ENCODE measurements at places on chromosomes 13 and 19. TPM values are rescaled to one million over a fixed set of nuclear protein-coding genes. Genes with fewer than 3 reads are reported as not detected.

SRRM5 gene
- total RNA-seq = 0.72 TPM

OR7A17 gene
- total RNA-seq = not detected

KLK6 gene
- total RNA-seq = not detected

LGI4 gene
- total RNA-seq = 0.44 TPM

- no peak overlapping the region for H3K27ac ChIP-seq
- DNase-seq = no peak
- no peak overlapping the region for H3K4me3 ChIP-seq
Observed at GRCh38 chr13:33464345-33464744, 178.8 kb upstream of the STARD13 start.

GRCh38 chr13:75299913-75300862, 181.8 kb downstream of the TBC1D4 start:
- no peaks in the 10 kb centered on the region for H3K27me3 ChIP-seq
- H3K36me3 ChIP-seq = peaks cover 34% of the 10 kb centered on the region
- peaks cover 12% of the 10 kb centered on the region for H3K4me1 ChIP-seq

GRCh38 chr13:51970349-51970748, 40.9 kb downstream of the ATP7B start:
- H3K27me3 ChIP-seq = peaks cover 2% of the 10 kb centered on the region
- H3K4me3 ChIP-seq = peak overlapping the region; percentile 28
- DNase-seq = no peak
- no peaks in the 10 kb centered on the region for H3K36me3 ChIP-seq
- no peak overlapping the region for H3K27ac ChIP-seq

DNA sequence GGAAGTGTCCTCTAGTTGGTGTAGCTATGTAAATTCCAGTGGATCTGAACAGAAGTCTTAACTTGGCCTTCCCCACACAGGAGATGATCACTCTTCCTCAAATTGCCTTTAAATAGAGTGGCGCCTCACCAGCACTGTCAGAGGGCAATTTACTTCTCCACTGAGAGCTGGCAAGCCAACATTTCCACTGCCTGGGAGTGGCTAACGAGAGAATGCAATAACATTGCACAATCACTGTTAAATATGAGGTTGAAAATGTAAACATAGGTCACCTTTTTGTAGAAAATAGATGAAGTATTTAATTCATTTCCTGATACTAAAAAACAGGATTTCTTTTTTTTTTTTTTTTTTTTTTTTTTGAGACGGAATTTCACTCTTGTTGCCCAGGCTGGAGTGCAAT, 55.4 kb upstream of the UBL3 start:
- no peak overlapping the region for H3K4me3 ChIP-seq
- H3K4me1 ChIP-seq = peaks cover 12% of the 10 kb centered on the region
- peaks cover 3% of the 10 kb centered on the region for H3K36me3 ChIP-seq
- peaks cover under 1% of the 10 kb centered on the region for H3K27me3 ChIP-seq
- no peak for DNase-seq

DNA sequence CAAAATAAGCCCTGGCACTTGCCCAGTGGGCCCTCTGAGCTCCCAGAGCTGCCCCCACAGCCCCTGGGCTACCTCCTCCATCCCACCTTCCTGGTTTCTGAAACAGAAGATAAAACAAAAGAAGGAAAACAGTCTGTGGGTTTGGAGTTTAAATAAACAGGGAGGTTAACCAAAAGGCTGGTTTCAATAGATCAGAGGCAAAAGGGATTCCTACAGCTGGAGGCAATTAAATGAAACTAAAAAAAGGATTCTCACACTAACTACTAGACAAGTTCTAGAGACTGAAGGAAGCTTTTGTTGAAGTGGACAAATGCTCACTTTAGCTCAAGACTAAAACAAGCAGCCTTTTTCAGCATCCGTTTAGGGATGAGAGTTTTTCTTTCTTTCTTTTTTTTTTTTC, 569.8 kb downstream of the FGF9 start:
- H3K4me1 ChIP-seq = peaks cover 3% of the 10 kb centered on the region
- H3K4me3 ChIP-seq = no peak overlapping the region
- no peaks in the 10 kb centered on the region for H3K27me3 ChIP-seq
- no peaks in the 10 kb centered on the region for H3K36me3 ChIP-seq
- H3K27ac ChIP-seq = no peak overlapping the region

DNA sequence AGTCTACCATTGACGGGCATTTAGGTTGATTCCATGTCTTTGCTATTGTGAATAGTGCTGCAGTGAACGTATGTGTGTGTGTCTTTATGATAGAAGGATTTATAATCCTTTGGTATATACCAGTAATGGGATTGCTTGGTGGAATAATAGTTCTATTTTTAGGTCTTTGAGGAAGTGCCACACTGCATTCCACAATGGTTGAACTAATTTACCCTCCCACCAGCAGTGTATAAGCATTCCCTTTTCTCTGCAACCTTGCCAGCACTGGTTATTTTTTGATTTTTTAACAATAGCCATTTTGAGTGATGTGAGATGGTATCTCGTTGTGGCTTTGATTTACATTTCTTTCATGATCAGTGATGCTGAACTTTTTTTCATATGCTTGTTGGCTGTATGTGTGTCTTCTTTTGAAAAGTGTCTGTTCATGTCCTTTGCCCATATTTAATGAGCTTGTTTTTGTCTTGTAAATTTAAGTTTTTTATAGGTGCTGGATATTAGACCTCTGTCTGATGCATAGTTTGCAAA, 37.5 kb downstream of the RFC3 start:
- no peak overlapping the region for H3K27ac ChIP-seq
- no peaks in the 10 kb centered on the region for H3K4me1 ChIP-seq
- H3K4me3 ChIP-seq = no peak overlapping the region
- H3K36me3 ChIP-seq = peaks cover 18% of the 10 kb centered on the region
- DNase-seq = no peak

DNA sequence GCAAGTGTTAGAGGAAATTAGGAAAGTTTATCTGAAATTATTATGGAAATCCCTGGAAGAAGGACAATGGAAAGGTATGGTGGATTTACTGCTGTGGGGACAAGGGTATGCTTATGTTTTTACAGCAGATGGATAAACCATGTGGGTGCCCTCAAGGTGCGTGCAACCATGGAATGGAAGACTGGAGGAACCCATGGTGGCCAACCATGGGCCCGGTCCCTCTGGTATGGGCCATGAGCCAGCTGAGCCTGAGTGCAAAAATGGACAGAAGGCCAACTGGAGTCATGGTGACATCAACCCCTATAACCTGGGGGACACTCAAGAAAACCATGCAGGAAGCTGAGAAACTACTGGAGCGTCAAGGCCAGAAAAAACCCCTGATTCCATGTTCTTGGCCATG, 46.1 kb upstream of the ZNF726 start:
- no peaks in the 10 kb centered on the region for H3K4me1 ChIP-seq
- H3K27me3 ChIP-seq = no peaks in the 10 kb centered on the region
- H3K27ac ChIP-seq = no peak overlapping the region

DNA sequence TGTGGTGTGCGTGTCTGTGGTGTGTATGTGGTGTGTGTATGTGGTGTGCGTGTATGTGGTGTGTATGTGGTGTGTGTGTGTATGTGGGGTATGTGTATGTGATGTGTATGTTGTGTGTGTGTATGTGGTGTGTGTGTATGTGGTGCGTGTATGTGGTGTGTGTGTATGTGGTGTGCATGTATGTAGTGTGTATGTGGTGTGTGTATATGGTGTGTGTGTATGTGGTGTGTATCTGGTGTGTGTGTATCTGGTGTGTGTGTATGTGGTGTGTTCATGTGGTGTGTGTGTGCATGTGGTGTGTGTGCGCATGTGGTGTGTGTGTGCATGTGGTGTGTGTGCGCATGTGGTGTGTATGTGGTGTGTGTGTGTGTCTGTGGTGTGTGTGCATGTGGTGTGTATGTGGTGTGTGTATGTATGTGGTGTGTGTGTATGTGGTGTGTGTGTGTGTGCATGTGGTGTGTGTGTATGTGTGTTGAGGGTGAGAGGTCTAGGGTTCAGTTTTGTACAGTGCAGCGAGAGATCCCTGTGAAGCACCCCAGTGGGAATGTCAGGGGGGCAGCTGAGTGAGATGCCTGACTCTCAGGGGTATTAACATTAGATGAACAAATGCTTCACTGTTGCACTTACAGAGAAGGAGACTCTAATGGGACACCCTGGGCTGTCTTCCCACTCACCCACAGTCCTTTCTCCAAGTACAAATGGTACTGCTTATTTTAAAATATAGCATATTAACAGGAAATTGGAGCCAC, 61.3 kb upstream of the MEDAG start:
- H3K4me1 ChIP-seq = peaks cover 8% of the 10 kb centered on the region
- H3K27ac ChIP-seq = no peak overlapping the region
- H3K27me3 ChIP-seq = peaks cover 2% of the 10 kb centered on the region

GRCh38 chr13:113832205-113832604, 31.7 kb downstream of the GAS6 start:
- H3K4me1 ChIP-seq = peaks cover 4% of the 10 kb centered on the region
- no peaks in the 10 kb centered on the region for H3K36me3 ChIP-seq
- no peak for DNase-seq
- H3K27ac ChIP-seq = no peak overlapping the region
- H3K4me3 ChIP-seq = no peak overlapping the region

- peaks cover 11% of the 10 kb centered on the region for H3K36me3 ChIP-seq
- H3K4me3 ChIP-seq = no peak overlapping the region
- no peaks in the 10 kb centered on the region for H3K27me3 ChIP-seq
- no peak for DNase-seq
- no peaks in the 10 kb centered on the region for H3K4me1 ChIP-seq
Observed at GRCh38 chr13:72970956-72971355, 87.8 kb upstream of the KLF5 start.

GRCh38 chr13:51823863-51824262, 19.9 kb upstream of the DHRS12 start:
- DNase-seq = no peak
- no peaks in the 10 kb centered on the region for H3K36me3 ChIP-seq
- peak overlapping the region; percentile 74 for H3K4me3 ChIP-seq
- H3K4me1 ChIP-seq = peaks cover 81% of the 10 kb centered on the region
- no peaks in the 10 kb centered on the region for H3K27me3 ChIP-seq

- H3K27ac ChIP-seq = peak within 1 kb of the TSS; percentile 97
- peak within 1 kb of the TSS; percentile 98 for H3K4me3 ChIP-seq
- H3K4me1 ChIP-seq = peaks cover 17% of the 10 kb centered on the region
- peaks cover 11% of the 10 kb centered on the region for H3K36me3 ChIP-seq
- peak; percentile 71 for DNase-seq
- H3K27me3 ChIP-seq = no peaks in the 10 kb centered on the region
Observed at GRCh38 chr19:41426952-41427646, at the start of gene B3GNT8. TSS of gene B3GNT8 (minus strand) at chr19:41427374. CDS start at chr19:41426778, 596 bp downstream.

Measured in activated naive CD8-positive, alpha-beta T cell treated with anti-CD3 and anti-CD28 coated beads, Interleukin-2, amount 10 ng/mL, durations not matched to agents 7 days and 5 days (primary cell).